Stimulated activated CD4-positive, alpha-beta T cell treated with anti-CD3 and anti-CD28 coated beads, Interleukin-15, amount 100 ng/mL, for 1 hour (primary cell): ENCODE measurements at places on chromosomes 7 and 10.

GRCh38 chr10:30216821-30217220 lies 132.3 kb downstream of the MTPAP start:
- DNase-seq = no peak

- DNase-seq = no peak
Observed at GRCh38 chr10:129658376-129659072, 191.5 kb downstream of the MGMT start.

DNA sequence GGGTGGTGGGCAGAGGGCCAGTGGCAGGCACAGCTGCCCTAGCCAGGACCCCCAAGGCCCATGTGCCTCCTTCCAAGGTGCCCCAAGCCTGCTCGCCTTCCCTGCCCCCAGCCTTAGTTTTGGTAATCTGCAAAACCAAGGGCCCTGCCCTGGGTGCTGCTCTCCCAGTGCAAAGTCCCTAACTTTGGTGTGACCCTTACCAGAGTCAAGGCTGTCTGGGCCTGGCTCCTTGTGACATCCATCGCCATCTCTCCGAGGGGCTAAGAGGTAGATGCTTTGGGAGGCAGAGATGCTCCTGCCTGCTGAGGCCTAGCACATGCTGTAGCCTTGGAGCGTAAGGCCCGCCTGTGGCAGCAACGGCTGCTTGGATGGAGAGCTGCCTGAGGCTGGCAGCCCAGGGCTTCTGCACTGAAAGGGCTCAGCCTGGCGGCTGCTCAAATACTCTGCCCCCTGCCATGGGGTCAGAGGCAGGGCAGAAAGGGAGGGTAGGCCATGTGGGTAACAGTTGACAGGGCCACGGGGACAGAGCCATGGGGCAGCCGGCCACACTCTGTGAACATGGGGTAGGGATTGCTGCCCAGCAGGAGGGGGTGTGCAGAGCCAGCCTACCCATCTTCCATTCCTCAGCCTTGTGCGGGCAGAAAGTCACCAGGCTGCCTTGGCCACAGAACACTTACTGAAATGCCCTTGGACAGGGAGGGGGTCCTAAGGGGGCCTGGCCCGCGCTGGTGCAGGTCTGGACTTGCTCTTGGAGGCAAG lies 17.9 kb upstream of the MYL7 start:
- DNase-seq = no peak

DNA sequence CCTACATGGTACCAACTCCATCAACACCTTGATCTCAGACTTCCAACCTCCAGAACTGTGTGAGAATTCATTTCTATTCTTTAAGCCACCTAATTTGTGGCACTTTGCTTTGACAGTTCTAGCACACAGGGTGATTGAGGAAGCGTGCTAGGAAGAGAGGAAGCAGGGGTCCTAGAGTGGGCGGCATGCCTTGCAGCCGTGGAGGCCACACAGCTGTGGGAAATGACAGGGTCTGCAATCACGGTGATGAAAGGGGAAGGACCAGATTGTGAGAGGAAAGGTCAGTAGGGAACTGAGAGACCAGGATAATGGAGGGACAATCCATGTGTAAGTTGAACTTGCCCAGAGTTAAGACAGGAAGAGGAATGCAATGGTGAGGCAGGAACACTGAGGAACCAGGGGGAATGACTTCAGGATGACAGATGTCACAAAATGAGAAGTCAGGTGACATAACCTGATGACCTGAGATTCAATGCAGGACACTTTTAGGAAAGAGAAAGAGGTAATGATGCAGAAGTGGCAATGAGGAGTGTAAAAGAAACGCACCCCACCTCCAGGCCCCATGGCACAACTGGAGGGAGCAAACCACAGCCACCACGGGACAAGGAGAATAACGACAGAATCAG lies 87.3 kb upstream of the PIK3CG start:
- DNase-seq = no peak

DNA sequence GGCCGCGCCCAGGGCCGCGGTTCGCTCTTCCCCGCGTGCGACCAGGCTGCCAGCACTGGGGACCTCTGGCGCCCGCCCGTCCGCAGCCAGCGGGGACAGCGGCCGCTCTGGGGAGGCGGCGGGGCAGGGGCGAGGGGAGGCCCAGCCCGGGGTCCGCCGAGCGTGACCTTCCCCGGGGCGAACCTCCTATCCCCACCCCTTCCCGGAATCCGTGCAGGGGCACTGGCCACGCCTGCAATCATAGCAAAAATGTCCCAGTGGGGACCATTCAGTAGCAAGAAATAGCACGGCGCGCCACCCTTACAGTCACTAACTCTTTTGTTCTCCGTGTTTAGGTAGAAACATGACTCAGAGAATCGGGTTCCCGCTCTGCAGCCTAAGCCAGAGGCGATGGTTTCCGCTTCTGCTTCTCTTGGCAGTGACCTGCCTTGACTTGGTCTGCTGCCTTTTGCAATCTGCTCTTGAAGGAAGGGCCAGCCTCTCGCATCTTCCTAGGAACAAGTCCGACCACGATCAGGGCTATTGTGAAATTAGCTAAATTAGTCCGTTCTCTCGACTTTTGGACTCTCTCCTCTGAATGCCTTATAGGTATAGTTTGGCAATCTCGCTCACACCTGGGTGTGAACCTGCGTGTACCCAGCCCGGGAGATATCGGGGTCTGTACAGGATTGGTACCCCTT lies 79.3 kb upstream of the ACBD5 start:
- DNase-seq = peak; percentile 5

GRCh38 chr10:52864201-52865106 lies 91.9 kb upstream of the MBL2 start:
- no peak for DNase-seq

GRCh38 chr7:134988161-134988560 lies 1.9 kb downstream of the AGBL3 start:
- no peak for DNase-seq

DNA sequence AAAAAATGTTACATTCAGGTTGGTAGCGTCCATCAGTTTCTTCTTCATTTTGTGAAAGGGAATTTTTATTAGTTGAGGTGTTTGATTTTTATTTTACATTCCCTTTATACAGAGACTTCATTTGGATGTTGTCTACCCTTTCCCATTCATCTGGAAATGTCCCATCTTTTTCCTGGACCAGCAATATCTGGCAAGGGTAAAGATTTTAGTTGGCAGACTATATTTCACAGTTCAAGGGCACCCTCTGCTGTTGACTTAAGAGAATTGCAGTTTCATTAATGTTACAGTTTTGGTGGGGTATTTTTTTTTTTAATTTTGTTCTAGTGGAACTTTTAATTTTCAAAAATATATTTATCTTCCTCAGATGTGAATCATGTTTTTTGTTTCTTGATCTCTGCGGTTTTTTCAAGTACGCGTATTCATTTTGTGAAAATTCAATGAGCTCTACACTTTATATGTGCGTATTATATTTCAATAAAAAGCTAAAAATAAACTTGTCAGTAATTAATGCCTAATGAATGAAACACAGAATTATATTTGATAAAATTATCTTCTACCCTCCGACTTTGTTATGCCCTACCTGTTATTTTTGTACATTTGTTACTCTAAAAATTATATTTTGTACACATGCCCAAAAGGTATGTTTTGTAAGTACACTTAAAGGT lies 97.9 kb upstream of the KLF14 start:
- no peak for DNase-seq

DNA sequence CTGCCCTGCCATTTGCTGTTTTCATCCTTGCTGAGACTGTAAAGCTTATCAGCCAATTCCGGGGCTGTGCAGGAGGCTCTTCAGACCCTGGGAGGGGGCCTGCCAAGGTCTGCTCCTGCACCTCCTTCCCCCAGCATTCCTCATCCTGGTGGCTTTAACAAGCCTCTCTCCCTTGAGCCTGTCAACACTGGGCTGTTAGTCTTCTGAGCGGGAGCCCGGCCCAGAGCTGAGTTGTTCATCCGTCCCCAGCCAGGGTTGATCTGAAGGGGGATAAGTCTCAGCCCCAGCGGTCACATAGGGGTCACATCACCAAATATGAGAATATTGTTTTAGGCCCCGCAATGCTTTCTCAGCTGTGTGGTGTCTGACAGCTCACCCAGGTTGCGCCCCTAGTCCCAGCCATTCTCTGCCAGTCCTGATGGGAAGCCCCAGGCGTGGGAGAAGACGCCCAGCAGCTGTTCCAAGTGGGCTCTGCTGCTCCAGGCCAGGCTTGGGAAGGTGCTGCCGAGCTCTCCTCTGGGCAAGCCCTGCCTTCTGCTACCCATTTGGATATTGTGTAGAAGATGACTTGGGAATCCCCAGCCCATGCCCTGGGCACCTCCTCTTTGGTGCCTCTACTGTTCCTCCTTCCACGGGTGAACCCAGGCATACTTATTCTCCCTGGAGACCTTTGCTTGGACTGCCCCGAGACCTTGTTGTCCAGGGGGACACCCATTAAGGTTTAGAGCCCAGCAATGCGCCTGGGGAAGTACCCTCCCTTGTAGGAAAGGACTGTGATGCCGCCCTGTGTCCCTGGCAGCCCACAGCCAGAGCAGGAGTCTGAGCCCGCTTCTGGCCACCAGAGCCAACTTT lies 23.5 kb upstream of the TRIM8 start:
- no peak for DNase-seq

DNA sequence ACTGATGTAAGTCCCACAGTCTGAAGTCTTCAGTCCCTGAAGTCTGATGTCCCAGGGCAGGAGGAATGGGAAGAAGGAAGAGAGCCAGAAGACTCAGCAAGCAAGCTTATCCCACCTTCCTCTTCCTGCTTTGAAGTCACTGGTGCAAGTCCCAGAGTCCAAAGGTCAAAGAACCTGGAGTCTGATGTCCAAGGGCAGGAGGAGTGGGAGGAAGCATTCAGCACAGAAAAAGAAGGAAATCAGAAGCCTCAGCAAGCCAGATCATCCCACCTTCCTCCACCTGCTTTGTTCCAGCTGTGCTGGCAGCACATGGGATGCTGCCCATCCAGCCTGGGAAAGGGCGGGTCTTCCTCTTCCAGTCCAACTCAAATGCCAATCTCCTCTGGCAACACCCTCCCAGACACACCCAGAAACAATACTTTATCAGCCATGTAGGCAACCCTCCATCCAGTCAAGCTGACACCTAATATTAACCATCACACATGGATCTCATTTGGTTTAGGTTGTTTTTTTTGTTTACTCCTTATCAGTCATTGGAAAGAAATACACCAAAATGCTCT lies 50.9 kb downstream of the ADAM12 start:
- DNase-seq = no peak

- no peak for DNase-seq
Observed at GRCh38 chr7:42010751-42011150, 226.3 kb downstream of the GLI3 start.

DNA sequence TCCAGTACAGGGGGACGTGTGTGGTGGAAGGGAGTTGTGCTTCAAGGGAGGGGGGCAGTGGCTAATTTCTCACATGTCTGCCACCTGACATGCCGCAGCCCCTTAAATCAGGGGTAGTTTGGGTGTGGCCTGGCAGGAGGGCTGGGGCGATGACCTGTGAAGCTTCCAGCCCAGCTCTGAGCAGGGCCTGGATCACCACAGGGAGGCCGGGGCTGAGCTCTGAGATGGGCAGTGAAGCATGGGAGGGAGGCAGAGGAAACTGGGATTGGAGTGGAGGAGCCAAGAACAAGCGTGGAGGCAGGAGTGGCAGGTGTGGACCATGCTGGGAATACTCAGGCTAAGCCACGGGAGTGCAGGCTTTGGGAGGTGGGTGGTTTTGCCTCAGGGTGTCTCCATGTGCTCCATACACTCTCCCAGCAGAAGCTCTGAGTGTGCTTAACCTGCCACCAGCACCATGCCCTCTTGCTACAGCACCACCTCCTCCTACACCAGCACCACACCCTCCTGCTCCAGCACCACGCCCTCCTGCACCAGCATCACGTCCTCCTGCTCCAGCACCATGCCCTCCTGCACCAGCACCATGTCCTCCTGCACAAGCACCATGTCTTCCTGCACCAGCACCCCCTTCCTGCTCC lies 99.3 kb upstream of the SHH start:
- DNase-seq = no peak

DNA sequence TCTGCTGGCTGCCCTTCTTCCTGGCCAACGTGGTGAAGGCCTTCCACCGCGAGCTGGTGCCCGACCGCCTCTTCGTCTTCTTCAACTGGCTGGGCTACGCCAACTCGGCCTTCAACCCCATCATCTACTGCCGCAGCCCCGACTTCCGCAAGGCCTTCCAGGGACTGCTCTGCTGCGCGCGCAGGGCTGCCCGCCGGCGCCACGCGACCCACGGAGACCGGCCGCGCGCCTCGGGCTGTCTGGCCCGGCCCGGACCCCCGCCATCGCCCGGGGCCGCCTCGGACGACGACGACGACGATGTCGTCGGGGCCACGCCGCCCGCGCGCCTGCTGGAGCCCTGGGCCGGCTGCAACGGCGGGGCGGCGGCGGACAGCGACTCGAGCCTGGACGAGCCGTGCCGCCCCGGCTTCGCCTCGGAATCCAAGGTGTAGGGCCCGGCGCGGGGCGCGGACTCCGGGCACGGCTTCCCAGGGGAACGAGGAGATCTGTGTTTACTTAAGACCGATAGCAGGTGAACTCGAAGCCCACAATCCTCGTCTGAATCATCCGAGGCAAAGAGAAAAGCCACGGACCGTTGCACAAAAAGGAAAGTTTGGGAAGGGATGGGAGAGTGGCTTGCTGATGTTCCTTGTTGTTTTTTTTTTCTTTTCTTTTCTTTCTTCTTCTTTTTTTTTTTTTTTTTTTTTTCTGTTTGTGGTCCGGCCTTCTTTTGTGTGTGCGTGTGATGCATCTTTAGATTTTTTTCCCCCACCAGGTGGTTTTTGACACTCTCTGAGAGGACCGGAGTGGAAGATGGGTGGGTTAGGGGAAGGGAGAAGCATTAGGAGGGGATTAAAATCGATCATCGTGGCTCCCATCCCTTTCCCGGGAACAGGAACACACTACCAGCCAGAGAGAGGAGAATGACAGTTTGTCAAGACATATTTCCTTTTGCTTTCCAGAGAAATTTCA lies 1.7 kb downstream of the ADRB1 start:
- DNase-seq = no peak

DNA sequence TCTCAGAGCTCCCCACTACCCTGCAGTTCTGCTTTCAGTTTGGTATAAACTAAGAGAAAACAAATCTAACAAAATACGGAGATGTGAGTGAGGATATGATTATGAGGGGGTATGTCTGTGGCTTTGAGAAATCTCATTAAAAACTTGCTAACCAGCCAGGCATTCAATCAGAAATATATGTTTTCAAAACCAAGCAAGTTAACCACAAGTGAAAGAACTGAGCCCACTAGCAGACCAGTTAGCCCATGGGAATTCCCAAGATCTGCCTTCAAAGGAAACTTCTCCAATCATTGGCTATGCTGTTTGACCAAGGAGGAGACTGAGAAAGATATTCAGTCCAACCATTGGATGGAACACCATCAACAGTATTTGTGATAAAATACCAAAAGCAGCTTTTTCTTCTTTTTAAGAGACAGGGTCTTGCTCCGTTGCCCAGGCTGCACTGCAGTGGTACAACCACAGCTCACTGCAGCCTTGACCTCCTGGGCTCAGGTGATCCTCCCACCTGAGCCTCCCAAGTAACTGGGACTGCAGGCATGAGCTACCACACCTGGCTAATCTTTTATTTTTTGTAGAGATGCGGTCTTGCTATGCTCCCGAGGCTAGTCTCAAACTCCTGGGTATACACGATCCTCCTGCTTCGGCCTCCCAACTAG lies 41.2 kb downstream of the FGFR2 start:
- no peak for DNase-seq

GRCh38 chr7:139574618-139575337 lies 51.3 kb downstream of the CLEC2L start:
- no peak for DNase-seq
